ENCODE measurements at places on chromosomes 4 and X.

DNA sequence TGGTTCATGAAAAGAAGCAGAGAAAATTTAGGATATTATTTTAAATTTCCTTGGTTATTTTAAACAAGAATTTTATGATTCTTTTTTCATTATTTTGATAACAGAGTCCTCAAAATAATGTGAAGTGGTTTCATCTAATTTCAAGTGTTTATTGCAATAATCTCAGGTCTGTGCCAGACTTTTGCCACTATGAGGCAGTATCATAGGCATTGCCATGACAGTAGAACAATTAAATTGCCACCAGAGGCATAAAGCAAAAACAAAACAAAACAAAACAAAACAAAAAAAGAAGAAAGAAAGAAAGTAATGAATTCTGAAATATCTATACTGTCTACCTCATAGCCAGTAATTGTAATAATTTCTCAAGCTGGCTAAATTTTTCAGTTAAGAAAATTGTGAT is 739.2 kb downstream of the KCTD8 start:
- DNase-seq, result no peak

- peak; percentile 90 for DNase-seq
These were observed 63.2 kb downstream of the JAKMIP1 start for GRCh38 chr4:6137027-6137746.

- DNase-seq, result no peak
These were observed 480.8 kb upstream of the TECRL start for GRCh38 chr4:64889906-64890610.

DNA sequence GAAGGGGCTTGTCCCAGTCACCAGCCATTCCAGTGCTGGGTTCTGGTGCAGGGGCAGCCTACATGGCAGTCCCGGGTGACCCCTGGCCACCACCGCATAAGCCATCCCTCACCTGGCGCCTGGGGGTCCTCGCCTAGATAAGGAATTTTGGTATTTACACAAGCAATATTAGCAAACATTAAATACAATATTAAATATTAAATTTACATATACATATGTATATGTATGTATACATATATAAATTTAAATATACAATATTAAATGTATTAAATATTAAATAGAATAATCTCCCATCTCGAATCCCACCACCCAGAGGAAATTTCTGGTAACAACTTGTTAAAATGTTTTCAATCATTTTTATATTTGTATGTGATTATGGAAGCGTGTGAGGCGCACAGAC is 104.6 kb upstream of the AFAP1 start:
- DNase-seq, result no peak

DNA sequence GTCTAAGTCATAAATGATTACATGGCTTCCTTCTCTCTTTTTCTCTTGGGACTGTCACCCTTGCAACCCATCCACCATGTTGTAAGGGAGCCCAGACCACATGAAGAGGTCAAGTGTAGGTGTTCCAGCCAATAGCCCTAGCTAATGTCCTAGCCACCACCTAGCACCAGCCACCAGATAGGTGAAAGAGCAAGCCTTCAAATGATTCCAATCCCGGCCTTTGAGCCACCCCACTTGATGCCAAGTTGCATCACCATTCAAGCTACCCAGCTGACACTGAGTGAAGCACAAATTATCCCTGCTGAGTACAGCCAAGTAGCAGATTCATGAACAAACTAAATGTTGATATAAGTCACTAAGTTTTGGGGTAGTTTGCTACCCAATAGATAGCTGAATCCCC is 274.3 kb downstream of the BCOR start:
- no peak for DNase-seq

DNA sequence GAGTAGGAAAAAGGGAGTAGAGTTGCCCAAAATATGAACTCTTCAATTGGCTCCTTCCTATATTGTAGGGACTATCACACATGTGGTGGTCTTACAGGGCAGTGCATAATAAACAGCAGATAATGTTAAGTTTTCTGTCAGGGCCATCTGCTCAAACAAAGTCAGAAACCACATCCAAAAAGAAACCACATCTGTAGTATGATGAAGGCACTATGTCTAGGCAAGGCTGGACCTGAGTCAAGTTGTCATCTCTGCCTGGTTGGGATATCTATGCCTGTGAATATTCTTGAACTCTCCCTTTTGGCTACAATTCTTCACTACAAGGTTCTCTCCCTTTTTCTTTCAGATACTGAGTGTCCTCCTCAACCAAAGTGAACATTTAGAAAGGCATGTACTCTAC is 109.4 kb upstream of the C1GALT1C1 start:
- DNase-seq, result no peak

DNA sequence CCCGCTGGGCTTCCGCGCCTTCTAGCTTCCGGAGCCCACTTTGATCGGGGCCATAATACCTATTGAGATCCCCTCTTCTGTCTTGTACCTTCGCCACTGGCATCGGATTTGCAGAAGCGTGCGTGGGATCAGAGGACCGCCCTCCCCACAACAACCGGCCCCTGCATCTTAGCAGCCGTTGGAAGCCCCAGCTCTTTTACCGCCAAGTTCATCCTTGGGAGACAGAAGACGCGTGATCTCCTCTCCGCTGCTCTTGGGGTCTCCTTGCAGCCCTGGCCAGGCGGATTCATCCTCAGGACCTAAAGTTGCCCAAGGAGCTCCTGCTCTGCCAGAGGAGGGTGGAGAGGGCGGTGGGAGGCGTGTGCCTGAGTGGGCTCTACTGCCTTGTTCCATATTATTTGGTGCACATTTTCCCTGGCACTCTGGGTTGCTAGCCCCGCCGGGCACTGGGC is 1.6 kb downstream of the SLIT2 start:
- peak; percentile 60 for DNase-seq

DNA sequence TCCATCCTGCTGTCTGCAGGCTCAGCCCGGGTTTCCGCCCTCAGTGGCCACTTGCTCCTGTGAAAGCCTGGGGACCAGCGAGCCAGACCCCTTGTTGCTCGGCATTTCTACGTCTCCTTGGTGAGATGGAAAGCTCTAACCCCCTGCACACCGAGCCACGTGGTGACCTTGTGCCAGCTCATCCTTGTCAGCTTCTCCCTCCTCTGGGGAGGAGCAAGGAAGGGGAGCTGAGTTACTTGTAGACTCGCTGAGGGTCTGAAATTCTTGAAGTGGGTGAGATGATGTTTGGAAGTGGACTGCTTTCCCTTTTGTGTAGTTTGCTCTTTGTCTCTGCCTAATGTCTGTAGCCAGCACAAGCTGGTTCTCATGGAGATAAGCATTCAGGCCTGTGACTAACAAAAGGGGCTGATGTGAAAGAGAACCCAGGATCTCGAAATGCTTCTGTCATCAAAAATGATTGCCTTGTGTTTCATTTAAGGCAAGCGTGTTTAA is 29.3 kb downstream of the RGS12 start:
- DNase-seq, result peak; percentile 45

DNA sequence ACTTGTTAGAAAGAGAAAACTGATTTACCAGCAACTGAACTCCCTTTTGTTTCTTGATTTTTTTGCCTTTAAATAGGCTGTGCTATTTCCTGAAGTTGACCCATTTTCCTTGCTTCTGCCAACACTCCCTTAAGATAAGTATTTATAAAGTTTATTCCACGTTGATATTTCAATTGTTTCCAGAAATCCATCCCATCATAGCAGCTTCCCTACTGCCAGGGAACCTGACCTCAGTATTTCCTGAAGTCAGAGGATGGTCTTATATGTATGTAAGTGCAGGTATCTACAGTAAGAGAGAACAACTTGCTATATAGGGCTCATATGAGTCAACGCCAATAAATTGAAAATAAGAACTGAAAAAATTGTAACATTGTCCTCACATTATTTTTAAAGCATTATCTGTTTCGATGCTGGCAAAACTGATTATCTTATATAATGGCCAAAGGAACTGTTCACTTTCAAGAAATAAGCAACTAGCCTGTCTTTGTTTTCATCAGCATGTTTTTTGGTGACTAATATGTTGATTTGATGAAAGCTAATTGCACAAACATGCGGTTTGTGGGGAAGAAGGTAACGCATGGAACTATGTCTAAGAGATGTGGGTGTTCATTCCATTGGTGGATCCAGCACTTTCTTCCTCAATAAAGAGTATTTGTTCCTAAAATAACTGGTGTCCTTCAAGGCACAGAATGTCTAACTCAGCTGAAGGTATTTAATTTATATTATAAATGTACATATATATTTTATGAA is 4.7 kb downstream of the LIMCH1 start:
- DNase-seq, result no peak

DNA sequence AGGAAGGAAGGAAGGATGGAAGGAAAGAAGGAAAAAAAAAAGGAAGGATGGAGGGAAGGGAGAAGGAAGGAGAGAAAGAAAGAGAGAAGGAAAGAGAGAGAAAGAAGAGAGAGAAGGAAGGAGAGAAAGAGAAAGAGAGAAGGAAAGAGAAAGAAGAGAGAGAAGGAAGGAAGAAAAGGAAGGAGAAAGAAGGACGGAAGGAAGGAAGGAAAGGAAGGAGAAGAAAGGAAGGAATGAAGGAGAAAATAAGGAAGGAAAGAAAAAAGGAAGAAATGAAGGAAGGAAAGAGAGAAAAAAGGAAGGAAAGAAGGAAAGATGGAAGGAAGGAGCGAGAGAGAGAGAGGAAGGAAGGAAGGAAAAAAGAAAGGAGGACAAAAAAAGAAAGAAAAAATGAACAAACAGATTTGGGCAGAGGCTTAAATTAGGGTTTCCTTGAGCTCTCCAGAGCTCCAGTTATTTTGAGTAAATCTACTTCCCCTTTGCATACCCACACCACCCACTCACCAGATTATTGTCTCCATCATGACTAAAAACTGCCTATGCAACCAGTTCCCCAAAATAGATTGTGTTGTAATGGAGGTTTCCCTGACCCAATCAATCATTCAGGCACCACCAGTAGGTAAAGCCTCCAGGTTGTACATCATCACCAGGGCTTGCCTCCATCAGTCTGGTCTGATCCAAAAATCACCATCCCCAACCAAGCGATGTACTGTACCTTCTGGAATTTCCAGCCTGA is 1722.9 kb upstream of the PCDH10 start:
- DNase-seq, result no peak

All from endodermal cell (in vitro differentiated cells).